ENCODE measurements at places on chromosomes 16 and 17.

DNA sequence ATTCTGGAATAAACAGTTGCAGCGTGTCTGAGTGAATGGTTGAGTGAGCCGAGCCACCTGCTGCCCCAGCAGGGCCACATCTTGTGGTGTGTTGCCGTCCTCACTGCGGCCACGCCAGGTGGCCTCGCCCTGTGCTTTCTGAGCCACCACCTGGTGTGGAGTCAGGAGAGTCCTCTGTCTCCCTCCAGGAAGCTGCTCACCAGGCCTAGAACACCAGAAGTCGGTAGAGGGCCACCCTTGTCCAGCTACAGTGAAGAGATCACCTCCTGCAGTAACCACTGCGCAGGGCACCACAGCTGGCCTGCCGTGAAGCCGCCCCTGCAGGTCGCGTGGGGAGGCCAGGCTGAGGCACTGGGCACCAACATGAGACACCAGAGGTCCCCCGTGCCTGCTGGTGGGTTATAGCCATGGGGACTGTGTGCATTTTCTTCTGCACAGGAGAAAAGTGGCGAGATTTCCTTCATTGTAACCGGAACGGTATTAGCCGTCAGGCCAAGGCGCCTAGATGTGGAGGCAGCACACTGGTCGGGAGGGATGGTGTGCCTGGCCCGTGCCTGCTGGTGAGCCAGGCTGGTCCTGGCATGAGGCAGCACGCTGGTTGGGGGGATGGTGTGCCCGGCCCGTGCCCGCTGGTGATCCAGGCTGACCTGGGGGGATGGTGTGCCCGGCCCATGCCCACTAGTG is 28.9 kb upstream of the FOXK2 start:
- DNase-seq, result no peak

DNA sequence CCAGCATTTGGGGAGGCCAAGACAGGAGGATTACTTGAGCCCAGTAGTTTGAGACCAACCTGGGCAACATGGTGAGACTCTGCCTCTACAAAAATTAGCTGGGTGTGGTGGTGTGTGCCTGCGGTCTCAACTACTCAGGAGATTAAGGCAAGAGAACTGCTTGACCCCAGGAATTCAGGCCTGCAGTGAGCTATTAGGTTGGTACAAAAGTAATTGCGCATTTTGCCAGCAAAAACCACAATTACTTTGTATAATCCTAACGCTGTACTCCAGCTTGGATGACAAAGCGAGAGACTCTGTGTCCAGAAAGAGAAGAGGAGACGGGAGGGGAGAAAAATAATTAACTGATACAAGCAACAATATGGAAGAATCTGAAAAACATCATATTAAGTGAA is 32.7 kb downstream of the YWHAE start:
- no peak for DNase-seq

GRCh38 chr17:64247836-64248235 is 15.2 kb downstream of the TEX2 start:
- no peak for DNase-seq

DNA sequence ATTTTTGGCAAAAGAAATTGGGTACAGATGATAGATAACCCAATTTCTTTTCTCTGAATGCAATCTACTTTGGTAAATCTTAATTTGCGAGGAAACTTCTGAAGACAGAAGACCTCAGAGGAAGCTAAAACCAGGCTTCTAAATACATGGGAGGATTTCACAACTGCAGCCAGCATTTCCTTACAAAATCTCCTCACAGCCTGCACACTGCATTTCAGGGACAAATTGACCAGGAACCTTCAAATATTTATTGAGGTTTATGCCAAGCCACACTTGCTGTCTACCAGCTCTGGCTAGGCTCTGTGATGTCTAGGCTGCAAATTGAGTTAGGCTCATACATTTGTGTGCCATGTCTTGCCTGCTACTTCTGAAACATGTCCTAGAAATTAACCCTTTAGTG is 167.3 kb upstream of the CDH5 start:
- no peak for DNase-seq

DNA sequence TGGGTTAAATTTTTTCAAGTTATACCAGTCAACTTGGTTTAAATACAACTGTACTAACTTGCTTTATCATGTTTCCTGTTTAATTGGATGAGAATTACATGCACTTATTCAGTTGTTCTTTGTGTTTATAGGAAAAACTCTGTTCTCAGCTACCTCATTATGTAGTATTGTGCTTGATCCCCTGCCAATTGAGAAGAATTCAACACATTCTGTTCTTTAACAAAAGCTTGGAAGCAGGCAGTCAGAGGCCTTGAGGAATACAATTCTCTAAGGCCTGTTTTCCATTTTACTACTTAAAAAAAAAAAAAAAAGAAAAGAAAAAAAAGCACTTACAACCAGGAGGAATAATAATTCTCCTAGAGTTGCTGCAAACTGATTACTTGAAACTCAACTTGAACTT is 60.6 kb upstream of the CMIP start:
- DNase-seq, result peak; percentile 23

DNA sequence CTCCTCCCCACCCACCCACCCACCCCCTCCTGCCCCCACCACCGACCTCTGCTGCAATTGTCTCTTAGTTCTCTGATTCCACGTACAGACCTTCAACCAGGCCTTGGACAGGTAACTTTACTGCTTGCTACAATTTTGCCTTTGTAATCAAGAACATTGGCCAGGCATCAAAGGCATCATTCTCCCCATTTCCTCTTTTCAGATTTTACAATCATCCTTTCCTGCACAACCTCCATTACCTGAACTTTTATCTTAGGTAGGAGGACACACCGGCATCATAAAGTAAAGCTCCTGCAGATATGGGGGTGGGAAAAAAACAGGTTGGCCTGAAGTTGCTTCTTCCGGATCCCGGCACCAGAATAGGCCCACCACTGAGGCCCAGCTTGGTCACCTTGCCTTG is 25.7 kb upstream of the SUPT4H1 start:
- DNase-seq, result no peak

- no peak for DNase-seq
Observed at GRCh38 chr16:57475711-57476339, 10.5 kb downstream of the DOK4 start.

- DNase-seq, result no peak
Observed at GRCh38 chr17:57948169-57948554, 7.0 kb downstream of the CUEDC1 start.

DNA sequence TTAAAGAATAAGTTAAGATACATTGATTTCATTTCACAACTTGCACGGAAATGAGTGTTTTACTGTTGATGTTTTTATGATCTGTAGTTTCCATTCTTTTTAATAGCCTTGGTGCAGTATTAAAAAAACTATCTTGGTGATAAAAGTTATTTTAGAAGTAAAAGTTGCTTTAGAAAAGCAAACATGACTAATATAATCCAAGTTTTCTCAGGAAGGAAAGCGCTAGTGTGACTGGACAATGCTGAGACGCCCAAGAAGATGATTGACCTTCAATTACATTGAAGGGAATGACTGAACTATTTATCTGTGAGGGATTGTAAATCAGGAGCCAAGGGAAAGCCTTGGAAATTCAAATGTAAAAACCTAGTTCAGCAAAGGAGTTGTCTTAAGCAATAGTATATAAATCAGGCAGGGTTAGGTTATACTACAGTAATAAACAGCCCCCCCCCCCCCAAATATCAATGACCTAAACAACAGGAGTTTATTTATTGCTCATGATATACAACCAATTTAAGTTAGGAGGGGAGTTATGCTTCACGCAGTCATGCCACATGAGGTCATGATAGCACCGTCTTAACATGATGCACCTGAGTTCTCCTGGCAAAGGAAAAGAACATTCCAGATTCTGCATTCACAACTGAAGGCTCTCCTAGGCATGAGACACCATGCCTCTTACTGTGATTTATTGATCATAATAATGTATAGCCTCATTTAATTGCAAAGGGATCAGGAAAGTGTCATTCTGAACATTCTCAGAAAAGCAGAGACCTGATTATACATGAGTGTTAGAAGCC is 443.8 kb downstream of the CDH13 start:
- DNase-seq, result no peak

DNA sequence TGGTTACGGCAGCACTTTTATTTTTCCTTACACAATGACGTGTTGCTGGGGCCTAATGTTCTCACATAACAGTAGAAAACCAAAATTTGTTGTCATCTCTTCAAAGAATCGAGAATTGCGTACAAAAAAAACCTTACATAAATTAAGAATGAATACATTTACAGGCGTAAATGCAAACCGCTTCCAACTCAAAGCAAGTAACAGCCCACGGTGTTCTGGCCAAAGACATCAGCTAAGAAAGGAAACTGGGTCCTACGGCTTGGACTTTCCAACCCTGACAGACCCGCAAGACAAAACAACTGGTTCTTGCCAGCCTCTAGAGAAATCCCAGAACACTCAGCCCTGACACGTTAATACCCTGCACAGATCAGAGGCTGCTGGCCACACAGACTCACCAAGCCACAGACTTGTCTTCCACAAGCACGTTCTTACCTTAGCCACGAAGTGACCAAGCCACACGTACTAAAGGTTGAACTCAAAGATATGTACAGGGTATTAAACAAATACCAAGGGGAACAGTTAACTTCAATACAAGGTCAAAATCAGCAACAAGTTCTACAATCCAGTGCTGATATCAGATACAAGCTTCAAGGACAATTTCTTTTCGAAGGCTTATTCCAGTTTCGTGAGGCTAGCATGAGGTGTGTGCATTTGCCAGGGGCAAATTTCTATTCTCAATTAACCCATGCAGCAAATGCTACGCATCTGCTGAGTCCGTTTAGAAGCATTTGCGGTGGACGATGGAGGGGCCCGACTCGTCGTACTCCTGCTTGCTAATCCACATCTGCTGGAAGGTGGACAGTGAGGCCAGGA is 2.4 kb downstream of the ACTG1 start:
- no peak for DNase-seq

DNA sequence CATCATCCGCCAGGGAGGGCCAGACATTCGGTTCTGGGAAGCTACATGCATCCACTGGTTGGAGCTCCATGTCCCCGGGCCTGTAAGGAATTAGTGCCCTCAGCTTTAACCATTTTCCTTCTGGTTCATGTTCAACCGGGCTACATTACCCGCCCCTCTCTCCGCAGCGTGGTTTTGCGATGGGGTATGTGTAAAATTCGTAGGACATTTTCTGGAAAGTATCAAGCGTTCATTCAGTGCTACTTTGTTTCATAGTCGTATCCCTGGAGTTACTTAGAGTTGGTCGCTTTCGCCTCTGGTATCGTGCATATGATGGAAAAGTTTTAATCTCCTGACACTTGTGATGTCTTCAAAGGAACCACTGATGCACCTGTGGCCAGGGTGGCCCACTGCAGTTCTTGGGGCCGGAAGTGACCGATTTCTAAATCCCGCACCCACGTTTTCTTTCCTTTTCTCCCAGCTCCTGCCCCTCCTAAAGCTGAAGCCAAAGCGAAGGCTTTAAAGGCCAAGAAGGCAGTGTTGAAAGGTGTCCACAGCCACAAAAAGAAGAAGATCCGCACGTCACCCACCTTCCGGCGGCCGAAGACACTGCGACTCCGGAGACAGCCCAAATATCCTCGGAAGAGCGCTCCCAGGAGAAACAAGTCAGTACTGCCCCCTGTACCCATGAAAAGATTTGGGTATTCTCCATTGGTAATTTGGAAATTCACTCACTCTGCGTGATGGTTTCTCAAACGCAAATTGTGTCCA is 637 bp downstream of the RPL23A start:
- no peak for DNase-seq

DNA sequence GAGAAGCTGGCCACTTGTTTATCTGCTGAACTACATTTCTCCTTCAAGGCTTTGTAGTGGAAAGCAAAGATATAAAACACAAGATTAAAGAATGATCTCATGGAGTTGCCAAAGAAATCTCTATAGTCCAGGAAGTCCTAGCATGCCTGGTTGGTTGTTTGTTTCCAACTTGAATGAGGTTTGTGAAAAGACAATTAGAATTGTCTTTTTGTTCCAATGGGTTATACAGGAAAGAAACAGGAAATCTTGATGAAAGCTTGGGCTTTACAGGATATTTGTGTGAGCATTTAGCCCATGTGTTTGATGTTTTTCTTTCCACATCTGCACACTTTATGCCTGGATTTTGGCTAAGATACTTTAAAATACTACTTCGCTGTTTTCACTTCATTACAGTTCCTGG is 273.4 kb downstream of the CEP112 start:
- DNase-seq, result peak; percentile 3

DNA sequence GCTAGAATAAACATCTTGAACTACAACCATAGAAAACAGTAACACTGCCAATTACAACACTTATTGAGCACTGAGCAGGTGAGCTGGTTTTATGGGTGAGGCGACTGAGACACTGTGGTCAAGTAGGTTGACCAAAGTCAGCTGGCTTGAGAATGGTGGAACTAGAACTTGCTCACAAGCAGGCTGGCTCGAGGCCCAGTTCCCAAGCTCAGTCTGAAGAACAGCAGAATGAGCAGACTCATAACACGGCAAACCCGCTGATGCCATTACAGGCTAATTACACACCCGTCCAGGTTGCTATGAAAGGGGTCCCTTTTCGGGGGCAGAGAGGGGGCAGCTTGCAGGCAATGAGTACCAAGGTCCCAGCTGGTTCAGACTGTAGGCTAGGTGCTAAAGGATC is 6.5 kb downstream of the ZZEF1 start:
- no peak for DNase-seq

GRCh38 chr17:10657879-10658278 is 770 bp upstream of the MYH3 start:
- DNase-seq, result no peak

DNA sequence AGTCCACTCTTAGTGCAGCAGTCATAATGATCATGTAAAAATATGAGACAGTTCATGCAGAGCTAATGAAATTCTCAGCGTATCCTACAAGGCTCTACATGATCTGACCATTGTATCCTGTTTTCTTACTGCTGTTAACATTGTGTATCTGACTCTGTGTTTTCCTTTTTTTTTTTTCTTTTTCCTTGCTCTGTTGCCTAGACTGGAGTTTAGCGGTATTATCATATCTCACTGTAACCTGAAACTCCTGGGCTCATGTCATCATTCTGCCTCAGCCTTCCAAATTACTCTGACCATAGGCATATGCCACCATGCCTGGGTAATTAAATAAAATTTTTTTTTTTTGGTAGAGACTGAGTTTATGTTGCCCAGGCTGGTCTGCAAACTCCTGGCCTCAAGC is 12.1 kb downstream of the DUS2 start:
- DNase-seq, result no peak

DNA sequence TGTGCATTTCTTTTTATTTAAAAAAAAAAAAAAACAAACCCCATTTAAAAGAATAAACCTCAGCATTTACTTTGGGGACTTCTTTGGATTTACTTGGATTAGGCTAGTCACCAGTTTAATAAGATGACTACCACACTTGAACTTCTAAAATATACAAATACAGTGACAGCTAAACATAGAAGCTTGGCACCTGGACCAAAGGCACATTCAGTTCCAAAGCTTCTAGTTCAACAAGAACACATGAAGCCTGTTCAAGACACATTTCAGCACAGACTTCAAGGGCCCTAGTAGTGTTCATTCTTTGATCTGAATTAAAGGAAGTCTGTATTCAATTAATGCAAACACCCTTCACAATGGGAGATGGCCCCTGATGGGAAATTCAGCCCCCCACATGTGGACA is 11.6 kb upstream of the ROGDI start:
- DNase-seq, result no peak
